Small intestine (tissue), 16 donors: ENCODE measurements at places on chromosomes 7 and 10. TPM values are rescaled to one million over a fixed set of nuclear protein-coding genes. Genes with fewer than 3 reads are reported as not detected.

The TMEM176A gene
- polyA plus RNA-seq: 227 TPM

The ELFN1 gene
- polyA plus RNA-seq: 0.80 TPM

The OR2F1 gene
- not detected for polyA plus RNA-seq

DNA sequence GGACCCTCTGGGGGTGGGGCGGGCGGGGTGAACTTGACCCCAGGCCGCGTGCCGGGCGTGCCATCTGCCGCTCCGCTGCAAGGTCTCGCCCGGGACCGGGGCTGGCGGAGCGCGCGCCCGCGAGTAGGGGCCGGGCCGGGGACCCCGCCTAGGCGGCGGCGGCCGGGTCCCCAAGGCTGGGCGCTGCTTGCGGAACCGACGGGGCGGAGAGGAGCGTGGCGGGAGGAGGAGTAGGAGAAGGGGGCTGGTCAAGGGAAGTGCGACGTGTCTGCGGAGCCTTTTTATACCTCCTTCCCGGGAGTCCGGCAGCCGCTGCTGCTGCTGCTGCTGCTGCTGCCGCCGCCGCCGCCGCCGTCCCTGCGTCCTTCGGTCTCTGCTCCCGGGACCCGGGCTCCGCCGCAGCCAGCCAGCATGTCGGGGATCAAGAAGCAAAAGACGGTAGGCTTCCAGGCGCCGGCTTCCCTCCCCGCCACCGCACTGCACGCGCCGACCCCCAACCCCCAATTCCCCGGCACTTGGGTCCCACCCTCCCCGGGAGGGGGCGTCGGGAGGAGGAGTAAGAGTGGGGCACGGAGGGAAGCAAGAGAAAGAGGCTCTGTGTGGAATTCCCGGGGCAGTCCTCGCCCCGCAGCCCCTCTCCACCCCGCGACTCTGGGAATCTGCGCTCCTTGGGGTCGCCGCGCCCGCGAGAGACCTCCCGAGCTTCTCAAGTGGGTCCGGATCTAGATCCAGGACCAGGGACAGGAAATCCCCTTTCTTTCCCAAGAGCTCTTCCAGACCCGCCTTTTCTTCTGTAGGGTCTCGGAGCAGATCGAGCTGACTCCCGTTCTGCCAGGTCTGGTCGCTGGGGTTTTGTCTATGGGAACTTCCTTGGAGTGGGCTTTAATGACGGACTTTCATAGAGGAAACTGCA lies at the start of gene PAPSS2:
Gene PAPSS2, plus strand, starts transcription at position 308 of the 913 bp plus-strand sequence. Its CDS starts 104 bp downstream, at position 412.
- DNase-seq: peak; percentile 58

DNA sequence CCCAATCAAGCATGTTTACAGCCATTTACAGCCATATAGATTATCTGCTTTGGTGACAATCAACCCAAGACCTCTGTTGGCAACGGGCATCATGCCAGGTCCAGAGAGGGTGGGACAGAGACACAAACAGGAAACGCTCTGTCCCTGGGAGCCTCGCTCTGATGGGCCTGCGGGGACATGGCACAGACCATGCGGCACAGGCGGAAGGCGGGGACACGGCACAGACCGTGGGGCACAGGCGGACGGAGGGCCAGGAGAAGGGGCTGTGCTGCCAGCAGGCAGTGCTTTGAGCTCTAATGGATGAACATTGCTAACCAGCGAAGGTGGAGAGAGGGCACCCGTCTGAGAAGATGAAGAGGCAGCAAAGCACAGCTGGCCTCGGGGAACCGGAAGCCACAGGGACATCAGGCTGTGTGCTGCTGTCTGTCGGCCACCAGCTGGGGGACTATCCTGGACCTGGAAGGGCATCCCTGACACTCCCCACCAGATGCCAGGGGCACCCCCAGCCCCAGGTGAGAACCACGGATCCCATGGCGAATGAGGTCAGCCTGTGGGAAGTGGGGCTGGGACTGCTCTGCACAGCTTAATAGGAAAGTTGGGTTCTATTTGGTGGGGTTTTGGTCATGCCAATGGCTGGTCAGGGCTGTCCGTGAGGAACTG lies 61.0 kb downstream of the DIP2C start:
- no peak for DNase-seq
